ENCODE measurements at places on chromosomes 13 and 19. TPM values are rescaled to one million over a fixed set of nuclear protein-coding genes. Genes with fewer than 3 reads are reported as not detected.
A peak's percentile ranks its signal among the peaks of the same experiment; 100 is the strongest.

Gene ZNF418
- 11.1 TPM for total RNA-seq

Gene LYL1
- 9.8 TPM for total RNA-seq

Gene MUC16
- 0.25 TPM for total RNA-seq

Gene MIR17HG
- 1.6 TPM for total RNA-seq

Gene TPTE2
- not detected for total RNA-seq

GRCh38 chr19:49425922-49426592 lies 869 bp downstream of the GFY start:
- peak; percentile 52 for DNase-seq

DNA sequence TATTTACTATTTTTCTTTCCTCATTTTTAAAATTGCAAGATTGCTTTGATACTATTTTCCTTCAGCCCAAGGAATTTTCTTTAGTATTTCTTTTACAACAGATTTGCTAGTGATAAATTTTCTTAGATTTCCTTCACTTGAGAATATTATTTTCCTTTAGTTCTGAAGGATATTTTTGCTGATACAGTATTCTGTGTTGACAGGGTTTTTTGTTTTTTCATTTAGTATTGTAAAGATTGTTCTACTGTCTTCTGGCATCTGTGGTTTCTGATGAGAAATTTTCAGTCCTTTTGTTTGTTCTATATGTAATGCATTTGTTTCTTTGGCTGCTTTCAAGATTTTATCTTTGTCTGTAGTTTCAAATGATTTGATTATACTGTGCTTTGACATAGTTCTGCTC lies 20.7 kb downstream of the RAP2A start:
- DNase-seq = no peak

- no peak for DNase-seq
These were observed 13.9 kb downstream of the SLITRK5 start for GRCh38 chr13:87684850-87685742.

DNA sequence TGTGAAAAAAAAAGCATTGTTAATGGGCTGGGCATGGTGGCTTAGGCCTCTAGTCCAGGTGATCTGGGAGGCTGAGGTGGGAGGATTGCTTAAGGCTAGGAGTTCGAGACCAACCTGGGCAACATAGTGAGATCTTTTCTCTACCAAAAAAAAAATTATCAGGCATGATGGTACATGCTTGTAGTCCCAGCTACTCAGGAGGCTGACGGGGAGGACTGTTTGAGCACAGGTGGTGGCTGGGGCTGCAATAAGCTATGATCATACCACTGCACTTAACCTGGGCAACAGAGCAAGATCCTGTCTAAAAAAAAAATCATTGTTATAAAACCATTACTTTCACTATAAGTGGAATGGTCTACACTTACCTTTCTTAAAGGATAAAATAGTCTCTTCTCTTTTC lies 30.4 kb downstream of the GPC6 start:
- no peak for DNase-seq

GRCh38 chr19:8611877-8612806 lies 1.6 kb upstream of the ADAMTS10 start:
- peak; percentile 89 for DNase-seq

GRCh38 chr13:74987124-74987690 lies 494.8 kb downstream of the TBC1D4 start:
- no peak for DNase-seq

DNA sequence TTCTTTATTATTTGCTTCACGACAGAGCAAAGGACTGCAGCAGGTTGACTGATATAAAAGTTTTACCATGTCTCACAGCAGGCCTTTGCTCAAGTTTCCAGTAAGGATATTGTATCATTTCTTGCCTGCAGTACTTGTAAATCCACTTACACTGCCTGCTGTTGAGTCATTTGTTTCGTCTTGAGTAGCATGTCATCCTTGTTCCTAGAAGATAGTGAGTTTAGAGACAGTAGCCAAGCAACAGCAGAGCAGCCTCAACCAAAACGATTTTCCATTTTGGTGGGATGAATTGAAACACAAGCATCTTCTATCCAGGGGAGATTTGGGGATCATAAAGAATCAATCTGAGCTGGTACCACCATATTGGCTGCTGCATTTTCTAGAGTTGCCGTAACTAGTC lies 24.0 kb upstream of the ALOX5AP start:
- no peak for DNase-seq

GRCh38 chr19:53927739-53928138 lies 18.7 kb downstream of the CACNG7 start:
- peak; percentile 73 for DNase-seq

DNA sequence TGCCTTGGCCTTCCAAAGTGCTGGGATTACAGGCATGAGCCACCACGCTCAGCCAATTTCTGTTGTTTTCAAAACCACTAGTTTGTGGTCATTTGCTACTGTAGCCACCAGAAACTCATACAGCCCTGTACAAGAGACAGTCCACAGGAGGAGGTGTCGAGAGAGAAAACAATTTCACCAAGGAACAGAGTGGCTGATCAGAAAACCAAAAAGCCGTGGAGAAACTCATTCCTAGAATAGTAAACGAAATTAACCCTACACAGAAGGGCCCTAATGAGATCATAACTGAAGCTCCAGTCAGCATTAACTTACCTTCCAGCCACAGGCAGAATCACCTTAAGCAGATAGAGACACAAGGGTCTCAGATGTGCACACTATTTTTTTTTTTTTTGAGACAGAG lies 3.8 kb upstream of the CCDC124 start:
- no peak for DNase-seq

DNA sequence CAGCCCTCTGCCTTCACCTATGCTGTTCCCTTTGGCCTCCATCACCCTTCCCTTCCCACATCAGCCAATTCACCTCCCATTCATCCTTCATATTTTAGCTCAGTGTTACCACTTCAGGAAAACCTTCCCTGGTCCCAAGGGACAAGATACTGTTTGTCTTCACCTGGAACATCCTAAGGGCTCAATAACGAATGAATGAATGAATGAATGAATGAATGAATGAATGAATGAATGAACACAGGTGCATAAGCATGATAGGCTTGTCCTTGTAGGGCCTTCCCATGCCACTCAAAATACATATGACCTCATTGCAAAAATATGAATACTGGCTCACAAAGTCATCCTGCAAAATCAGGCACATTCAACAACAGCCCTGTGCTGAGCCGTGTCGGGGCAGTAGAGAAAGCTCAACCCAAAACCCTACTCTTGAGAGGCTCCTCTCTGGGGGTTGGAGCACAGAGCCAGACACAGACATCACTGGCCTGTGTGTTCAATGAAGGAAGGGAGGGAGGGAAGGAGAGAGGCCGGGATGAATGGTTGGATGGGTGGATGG lies 33.7 kb upstream of the TPM4 start:
- DNase-seq = no peak

DNA sequence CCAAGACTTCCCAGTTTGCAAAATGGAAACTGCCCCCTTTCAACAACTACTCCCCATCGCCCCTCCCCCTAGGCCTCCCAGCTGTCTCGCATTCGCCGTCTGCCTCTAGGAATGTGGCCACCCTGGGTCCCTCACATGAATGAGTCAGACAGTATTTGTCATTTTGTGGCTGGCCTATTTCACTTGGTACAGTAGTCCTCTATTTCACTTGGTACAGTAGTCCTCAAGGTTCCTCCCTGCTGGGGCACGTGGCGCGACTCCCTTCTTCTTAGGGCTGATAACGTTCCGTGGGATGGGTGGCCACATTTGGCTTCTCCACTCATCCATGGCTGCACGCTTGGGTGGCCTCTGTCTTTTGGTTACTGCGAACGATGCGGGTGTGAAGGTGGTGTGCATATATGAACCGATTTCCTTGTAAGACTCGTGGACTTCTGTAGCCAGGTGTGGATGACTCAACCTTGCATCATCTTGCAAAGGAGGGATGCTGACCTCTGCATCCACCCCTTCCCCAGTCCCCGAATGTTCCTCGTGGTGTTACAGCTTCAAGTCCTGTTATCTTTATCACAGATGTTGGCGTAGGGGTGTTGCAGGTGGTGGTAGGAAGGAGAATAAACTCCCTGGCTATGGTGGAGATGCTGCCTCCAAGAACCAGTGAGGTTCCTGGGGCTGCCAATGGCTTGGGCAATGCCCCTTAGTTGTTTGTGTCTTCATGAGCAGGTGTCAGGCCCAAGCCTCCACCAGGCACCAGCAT lies 112.1 kb upstream of the SOX1 start:
- no peak for DNase-seq

DNA sequence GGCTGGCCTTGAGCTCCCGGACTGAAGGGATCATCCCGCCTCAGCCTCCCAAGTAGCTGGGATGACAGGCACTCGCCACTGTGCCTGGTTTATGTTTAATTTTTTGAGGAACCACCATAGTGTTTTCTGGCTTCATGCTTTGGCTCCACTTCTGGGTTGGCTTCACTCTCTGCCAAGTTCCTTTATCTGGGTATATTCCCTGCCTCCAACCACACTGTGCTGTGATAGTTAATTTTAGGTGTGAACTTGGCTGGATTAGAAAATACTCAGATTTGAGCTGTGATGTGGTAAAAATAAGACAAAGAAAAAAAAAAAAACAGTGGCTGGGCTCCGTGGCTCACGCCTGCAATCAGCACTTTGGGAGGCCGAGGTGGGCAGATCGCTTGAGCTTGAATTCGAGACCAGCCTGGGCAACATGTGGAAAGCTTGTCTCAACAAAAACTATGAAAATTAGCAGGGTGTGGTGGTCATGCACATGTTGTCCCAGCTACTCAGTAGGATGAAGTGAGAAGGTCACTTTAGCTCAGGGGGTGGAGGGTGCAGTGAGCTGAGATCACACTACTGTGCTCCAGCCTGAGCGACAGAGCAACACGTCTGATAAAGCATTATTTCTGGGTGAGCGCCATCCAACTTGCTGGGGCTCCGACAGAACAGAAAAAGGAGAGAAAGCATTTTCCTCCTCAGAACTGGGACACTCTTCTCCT lies 7.5 kb upstream of the ILF3 start:
- DNase-seq = no peak

- DNase-seq = peak; percentile 88
These were observed 14.3 kb downstream of the IER2 start for GRCh38 chr19:13164343-13165161.
